ENCODE measurements at places on chromosomes 13 and 19.

- no peak for DNase-seq
Measured at GRCh38 chr19:46787040-46787330, 1.4 kb downstream of the SLC1A5 start.

- no peak for DNase-seq
Measured at GRCh38 chr13:20461860-20462532, 63.7 kb downstream of the CRYL1 start.

DNA sequence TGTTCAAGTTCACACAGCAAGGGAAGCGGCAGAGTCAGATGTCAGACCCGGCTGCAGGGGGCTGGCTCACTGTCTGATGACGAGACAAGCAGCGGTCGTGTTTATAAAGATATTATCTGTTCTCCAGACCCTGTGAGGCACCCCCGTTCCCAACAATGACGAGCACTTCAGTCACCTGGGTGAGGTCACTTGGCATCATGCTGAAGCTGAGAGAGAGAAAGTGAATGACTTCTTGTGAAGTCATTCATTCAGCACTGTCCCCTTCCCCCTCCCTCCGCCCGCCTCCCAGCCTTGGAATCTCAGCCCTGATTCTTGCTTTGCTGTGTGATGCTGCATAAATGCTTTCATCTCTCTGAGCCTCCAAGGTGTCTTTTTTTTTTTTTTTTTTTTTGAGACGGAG lies 4.9 kb upstream of the LYPD3 start:
- DNase-seq, result no peak

GRCh38 chr13:44819772-44820171 lies 169.5 kb downstream of the NUFIP1 start:
- DNase-seq, result no peak

DNA sequence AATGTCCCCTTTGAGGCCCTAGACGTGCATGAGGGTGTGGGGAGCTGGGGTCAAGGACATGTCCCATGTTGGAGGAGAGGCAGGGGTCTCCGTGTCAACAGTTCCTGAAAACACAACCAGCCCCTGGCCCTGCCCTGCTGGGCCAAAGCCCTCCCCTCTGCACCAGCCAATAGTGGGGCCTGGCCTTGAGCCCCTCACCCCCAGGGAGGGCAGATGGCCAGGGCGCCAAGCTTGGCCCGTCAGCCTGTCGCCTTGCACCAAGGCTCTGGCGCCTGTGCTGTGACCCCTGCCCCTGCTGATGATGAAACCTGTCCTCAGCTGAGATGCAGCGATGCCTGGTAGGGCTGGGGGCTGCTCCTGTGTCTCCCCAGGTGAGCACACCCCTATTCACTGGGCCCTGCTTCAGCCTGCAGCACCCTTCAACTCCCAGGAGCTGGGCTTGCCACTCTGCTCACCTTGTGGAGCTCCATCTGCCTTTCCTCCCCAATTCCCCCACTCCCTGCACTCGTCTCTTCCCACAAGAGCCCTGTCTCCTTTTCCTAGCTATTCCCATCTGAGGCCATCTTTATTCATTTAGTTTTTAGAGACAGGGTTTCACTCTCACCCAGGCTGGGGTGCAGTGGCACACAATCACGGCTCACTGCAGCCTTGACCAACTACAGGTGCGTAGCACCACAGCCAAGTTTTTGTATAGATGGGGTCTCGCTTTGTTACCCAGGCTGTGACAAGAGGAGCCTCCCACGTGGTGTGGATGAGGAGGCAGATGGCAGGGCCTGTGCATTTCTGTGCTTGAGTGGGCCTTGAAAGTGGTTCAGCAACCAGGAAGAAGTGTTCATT lies 2.1 kb upstream of the HAMP start:
- DNase-seq, result no peak

DNA sequence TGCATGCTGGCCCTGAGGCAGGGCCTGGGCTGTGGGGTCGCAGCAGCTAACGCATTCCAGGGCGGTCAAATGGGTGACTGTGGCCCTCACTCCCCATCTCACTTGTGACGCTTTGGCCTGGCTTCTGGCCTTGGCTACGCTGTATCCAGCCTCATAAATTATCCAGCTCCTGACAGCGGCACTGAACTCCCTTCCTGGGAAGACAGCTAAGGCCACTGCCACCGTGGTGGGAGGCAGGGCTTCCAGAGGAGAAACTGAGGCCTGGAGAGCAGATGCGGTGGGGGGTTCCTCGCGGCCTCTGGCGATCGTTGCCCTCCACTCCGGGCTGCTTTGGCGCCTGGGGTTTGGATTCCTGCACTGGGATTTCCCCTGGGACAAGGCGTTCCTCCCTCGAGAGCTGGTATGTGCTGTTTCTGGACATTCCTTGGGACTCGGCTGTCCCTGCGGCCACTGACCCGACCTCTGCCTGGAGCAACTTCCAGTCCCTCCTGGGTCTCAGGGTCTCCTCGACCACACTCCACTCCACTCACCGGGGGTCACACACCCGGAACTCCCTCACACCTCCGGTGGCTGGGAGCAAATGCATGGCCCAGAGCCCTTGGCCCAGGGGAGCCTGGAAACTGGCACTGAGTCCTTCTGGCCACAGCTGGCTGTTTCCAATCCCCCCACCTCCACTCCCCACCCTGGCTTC lies 3.4 kb downstream of the TBXA2R start:
- DNase-seq, result no peak

- no peak for DNase-seq
Measured at GRCh38 chr19:1699386-1699785, 47.0 kb upstream of the TCF3 start.

GRCh38 chr13:24192057-24192810 lies 31.7 kb downstream of the SPATA13 start:
- DNase-seq, result no peak

- no peak for DNase-seq
Measured at GRCh38 chr19:33506498-33506897, 15.1 kb downstream of the PEPD start.

- DNase-seq, result no peak
Measured at GRCh38 chr13:28012896-28013295, 24.4 kb upstream of the URAD start.

- DNase-seq, result no peak
Measured at GRCh38 chr13:48783181-48783630, 129.5 kb downstream of the CYSLTR2 start.

DNA sequence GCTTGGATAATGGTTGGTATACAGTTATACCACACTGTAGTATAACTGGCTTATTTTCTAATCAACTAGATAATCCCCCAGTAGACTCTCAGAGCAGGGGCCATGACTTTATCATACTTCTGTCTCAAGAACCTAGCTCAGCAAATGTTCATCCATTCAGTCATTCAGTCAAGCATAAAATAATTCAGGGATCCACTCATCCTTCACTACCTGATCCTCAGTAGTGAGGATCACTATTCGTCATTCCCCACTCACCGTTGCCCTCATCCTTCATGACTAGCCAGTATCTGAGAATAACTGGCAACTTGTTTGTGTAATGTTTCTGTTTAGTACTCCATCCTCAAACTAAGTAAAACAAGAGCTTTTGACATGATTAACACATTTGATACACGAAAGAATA lies 77.6 kb downstream of the TSC22D1 start:
- no peak for DNase-seq

- DNase-seq, result no peak
Measured at GRCh38 chr13:69264362-69265334, 843.0 kb upstream of the ATXN8OS start.

- peak; percentile 84 for DNase-seq
Measured at GRCh38 chr19:47863514-47863936, 4.5 kb downstream of the TPRX2 start.

DNA sequence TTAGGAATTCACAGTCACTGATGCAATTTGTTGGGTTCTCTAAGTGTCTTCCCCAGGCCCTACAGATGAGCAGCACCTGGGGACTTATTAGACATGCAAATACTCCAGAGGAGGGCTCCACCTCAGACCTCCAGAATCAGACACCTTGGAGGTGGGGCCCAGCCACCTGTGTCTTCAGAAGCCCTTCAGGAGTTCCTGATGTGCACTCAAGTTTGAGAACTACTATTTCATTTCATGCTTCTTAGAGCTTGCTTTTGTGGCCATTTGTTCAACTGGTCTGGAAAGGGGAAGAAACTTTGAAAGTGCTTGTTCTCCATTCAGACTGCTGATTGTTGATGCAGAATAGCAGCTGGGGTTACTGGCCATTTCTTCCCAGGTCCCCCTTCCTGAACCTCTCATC lies 472.0 kb downstream of the COG6 start:
- DNase-seq, result no peak

DNA sequence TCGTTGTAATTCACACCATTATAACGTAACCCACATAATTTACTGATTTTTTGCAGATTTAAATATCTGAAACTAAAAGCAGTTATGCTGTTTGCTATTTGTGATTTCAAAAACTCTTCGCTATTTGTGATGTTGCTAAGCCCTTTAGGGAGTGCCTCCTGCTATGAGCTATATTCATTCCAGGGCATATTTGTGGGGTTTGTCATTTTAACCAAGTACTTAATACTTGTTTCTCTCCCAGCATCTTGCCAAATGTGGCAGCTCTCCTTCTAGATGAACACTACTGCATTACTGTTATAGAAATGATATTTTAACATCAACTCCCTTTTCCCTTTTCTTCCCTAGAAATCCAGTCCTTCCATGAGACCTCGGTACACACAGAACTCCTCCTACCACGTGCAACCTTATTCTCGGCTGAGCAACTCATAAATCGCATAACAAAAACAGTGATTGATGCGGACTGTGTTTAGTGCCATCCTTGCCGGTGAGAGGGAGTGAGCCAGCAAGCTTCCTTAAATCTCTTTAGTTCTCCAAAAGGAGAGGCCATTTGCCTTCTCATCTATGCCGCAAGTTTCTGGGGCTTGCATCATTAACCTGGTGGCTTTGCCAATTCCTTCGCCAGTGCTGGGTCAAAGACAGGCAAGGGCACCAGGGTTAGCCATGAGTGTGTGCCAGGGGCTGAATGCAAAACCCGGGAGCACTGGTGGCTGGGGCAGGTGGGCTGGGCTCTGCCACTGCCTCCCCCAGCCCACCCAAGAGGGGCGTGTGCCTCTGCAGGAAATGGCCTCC lies 33.4 kb downstream of the RFX2 start:
- no peak for DNase-seq

- no peak for DNase-seq
Measured at GRCh38 chr19:35928507-35928906, 7.7 kb upstream of the LRFN3 start.

DNA sequence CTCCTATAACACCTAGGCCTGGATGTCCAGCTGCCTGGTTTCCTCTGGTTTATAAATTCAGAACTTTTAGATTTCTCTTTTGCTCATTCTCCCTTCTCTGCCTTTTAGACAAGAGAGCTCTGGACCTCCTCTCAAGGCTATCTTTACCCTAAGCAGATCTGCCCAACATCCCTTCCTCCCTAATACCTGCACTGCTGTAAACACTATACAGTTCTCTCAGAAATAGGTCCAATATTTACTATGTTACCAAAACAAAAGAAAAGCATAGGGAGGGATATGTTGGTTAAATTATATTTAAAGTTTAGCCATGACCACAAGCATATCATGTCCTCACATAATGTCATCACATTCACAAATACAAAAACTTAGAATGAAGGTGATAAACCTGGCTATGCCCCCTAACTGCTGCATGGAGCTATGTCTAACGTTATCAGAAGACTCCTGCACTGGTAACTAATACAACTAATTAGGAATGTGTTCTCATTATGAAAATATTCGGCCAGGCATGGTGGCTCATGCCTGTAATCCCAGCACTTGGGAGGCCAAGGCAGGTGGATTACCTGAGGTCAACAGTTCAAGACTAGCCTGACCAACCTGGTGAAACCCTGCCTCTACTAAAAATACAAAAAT lies 18.0 kb downstream of the KPNA3 start:
- DNase-seq, result no peak

DNA sequence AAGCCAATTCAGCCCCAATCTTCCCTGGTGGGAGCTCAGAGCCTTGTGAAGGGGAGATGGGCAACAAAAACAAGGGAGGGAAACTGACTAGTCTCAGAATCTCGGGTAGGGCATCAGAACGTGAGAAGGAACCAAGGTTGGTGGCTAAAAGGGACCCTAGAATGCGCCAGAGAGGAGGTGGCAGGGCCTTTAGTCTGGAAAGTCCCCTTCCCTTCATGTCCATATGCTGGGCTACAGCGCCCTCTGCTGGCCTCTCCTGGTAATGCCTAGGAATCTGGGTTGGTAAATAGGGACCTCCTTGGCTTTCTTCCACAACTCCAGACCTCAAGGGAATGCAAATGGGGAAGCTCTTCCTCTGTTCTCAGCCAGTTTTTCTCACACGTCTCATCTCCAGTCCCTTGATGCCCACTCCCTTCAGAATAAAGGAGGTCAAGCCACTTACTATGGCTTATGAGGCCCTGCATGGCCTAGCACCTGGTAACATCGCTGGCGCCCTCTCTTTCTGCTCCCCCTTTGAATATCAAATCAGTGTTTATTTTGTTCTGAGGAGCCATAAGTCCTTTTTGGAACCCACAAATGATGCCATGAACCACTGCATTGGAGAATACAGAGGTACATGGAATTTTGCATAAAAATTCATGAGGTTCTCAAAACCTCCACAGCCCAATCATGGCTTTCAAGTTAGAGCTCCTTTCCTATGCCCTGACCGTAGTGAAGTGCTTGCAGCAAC lies 1.4 kb upstream of the CCDC97 start:
- DNase-seq, result peak; percentile 93

- no peak for DNase-seq
Measured at GRCh38 chr13:38703255-38703654, 16.4 kb downstream of the FREM2 start.

- DNase-seq, result no peak
Measured at GRCh38 chr13:30898678-30899241, 7.3 kb upstream of the MEDAG start.

- no peak for DNase-seq
Measured at GRCh38 chr13:28299916-28300315, 161.6 kb downstream of the PAN3 start.

- no peak for DNase-seq
Measured at GRCh38 chr13:67619351-67619994, 389.3 kb upstream of the PCDH9 start.

GRCh38 chr13:57629391-57629804 lies 2.1 kb upstream of the PCDH17 start:
- no peak for DNase-seq

GRCh38 chr13:30463787-30464495 lies 1.8 kb downstream of the HMGB1 start:
- DNase-seq, result peak; percentile 88

DNA sequence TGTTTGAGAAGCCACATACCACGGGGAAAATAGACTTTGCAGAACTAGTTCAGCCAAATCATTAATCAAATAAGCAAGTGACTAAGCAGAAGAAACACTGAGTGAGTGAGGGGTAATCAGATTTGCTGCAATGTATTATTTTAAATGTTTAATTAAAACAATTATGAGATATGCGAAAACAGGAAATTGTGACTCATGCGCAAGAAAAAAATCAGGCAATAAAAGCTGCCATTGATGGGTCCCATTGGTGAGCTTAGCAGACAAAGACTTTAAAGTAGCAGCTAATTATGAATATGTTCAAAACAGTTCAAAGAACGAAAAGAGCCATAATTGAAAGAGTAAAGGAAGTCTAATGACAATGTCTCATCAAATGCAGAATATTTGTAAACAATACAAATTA lies 644.1 kb downstream of the GPC5 start:
- no peak for DNase-seq

GRCh38 chr13:76293751-76294150 lies 592.5 kb downstream of the KCTD12 start:
- DNase-seq, result no peak
